ENCODE measurements at places on chromosomes 7 and 10.

DNA sequence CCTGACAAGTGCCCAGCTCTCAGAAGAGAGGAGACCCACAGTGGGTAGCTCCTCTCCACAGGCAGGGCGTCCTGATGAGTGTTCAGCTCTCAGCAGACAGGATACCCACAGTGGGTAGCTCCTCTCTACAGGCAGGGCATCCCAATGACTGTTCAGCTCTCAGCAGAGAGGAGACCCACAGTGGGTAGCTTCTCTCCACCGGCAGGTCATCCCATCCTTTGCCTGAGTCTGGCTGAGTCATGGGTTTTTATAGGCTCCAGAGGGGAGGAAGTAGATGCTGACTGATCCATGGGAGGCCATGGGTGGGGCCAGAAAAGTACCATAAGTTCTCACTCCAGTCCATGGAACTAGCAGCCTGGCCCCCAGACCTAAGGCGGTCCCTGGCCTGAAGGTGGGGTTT, 18.5 kb downstream of the CFAP70 start:
- no peak for DNase-seq

DNA sequence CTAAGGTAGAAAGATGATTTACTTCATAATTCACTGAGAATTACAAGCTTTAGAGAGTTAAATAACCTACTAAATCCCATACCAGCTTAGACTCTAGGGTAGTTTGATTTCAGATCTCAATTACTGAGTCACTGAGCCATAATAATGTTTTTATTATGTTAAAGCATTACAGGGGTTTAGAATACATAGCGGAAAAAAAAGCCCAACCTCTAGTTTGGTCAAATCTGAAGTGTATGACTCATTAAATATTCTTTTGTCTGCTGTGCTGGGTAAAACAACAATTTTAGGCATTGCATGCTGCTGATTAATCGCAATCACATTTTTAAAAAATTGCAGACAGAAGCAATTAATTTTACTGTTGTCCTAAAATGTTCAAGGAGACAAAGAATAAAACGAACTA, 48.5 kb downstream of the MALRD1 start:
- no peak for DNase-seq

GRCh38 chr10:27832826-27833225, 87.2 kb upstream of the MKX start:
- DNase-seq, result no peak

DNA sequence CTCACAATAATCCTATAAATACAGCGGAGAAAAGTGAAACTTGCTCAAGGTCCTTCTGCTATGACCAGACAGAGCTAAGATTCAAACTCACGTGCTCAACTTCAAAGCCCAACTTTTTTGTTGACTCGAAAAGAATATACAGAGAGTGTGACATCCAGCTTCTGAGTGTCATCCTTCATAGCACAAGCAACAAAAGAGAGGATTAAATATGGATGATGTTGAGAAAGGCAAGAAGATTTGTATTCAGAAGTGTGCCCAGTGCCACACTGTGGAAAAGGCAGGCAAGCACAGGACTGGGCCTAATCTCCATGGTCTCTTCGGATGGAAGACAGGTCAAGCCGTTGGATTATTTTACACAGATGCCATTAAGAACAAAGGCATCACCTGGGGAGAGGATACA, 2.1 kb upstream of the FAM3C start:
- DNase-seq, result no peak

DNA sequence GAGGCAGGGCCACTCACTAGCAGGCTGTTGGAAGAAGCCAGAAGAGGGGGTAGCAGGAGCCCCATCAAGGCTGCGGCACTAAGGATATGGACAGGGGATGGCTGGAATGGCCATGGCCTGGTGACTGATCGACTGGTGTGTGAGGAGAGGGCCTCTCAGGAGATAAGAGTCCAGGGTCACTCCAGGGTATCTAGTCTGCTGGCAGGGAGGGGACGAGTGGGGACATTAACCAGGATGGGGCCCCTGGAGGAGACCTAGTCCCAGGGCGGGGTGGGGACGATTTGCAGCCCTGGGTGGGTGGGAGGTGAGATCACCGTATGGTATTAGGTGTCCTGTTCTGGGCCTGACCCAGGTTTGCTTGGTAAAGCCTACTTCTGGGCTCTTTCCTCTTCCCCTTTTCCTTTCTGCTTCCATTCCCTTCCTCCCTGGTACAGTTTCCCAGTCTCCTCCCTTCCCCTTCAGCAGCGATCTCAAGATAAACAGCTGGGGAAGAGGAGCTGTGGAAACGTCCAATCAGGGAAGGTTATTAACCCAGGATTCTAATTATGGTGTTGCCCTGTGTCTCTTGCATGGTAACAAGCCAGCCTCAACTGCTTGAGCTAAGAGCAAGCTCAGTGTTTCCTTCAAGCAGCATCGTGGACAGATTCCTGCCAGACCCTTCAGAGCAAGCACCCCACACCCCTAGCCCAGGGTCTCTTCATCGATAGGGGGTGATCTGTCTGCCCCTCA, 233.2 kb downstream of the RPS24 start:
- no peak for DNase-seq

DNA sequence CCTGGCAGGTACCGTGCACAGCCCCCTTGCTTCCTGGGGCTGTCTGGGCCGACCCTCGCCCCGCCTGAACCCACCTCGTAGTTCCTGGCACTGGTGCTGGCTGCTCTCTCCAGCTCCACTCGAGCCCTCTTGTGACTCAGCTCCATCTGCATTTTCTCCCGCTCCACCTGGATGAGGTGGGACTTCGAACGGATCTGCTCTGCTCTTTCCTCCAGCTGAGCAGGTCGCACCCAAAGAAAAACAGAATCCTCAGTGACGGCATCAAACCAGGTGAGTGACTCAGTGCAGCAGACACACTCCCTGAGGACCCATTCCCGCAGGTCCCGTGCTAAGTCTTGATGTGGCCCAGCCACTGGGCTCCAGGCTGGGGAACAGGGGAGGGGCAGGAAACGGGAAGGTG, 7.4 kb downstream of the MAD1L1 start:
- no peak for DNase-seq

GRCh38 chr10:69367469-69367868, 49.2 kb downstream of the TACR2 start:
- no peak for DNase-seq

DNA sequence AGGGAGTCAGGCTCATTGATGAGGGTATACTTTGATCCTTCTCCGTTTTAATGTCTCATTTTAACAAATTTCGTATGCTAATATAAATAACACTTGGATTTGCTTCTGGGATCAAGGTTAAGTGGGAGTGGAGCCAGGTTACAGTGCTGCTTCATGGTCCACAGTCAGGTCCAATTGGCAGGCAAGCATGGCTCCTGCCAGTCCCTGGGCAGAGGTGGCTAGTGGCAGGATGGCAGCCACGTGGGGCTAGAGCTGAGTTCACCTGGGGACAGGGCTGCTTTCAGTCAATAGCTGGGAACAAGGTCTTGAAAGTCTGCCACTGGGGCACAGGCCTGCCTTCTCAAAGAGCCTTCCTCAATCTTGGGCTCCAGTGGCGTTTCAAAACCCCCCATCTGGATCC, 16.0 kb upstream of the VWA2 start:
- DNase-seq, result no peak

DNA sequence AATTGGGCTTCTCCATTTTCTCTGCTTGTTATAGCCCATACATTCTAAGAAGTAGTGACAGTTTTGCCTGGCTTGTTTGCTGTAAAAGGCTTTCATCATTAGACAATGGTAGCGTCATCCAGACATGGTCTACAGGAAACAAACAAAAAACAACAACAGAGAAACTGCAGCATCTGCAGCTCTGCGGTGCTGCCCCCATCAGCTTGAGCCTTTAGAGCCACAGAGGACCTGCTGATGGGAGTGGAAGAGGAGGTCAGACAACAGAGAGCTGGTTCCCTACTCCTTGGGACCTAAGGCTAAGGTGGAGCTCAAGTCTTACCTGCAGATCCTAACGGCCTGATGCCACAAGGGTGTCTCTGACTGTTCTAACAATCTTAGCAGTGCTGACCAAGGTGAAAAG, 3.1 kb downstream of the INA start:
- no peak for DNase-seq

- no peak for DNase-seq
Observed at GRCh38 chr10:89342206-89342958, 14.6 kb downstream of the IFIT3 start.

GRCh38 chr7:41478187-41478586, 224.7 kb downstream of the INHBA start:
- no peak for DNase-seq
